ENCODE measurements at places on chromosomes 16 and 17.

GRCh38 chr16:57946181-57946801 is 24.6 kb downstream of the CNGB1 start:
- DNase-seq: no peak

DNA sequence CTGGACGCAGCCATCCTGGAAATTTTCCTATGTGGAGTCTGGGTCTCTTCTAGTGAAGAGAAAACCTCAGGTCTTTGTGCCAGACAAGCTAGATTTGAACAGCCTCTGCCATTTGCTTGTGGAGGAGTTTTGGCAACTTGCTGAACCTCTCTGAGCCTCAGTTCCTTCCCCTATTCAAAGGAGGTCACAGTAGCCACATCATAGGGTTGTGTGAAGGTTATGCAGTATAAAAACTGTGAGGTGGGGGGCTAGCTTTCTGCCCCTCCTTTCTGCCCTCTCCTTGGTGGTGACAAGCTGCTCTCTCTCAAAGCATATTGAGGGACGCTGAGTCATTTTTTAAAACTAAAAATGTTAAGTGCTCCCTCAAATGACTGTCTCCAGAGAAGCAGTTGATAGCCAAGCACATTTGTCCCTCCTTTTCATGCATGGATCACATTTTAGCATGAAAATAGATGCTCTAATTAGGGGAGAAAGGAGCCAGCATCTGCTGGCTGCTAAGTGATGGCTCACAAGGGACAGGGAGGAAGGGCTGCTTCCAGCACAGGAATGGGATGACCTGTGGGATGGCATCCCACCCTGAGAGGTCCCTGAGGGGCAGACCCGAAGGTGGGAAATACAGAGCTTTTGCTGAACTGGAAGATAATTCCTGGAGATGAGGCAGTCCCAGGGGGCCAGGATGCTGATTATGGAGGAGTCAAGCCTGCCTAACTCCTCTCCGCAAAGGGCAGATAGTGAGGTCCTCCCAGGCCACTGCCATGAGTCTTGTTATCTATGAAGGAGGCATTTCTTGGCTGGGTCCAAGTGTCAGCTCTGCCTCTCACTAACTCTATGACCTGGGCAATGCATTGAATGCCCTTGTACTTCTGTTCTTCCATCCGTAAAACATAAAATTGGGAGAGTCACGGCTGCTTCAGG is 218.8 kb downstream of the RAB11FIP4 start:
- DNase-seq: no peak

DNA sequence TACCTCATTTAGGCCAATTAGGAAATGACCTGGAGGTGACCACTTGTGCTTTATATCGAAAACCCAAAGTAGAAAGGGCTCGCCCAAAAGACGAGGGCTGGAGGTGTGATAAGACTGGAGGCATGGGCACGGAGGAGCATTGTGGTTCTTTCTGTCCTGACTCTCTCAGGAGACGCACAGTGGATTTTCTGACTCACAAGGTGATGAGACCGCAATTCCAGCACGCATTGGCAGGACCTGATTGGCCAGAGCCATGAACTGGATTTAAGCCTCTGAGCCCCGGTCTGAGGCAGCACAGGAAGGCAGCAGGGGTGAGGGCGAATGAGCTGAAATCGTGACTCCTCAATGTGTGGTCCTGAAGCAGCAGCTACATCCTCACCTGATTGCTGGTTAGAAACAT is 559.1 kb upstream of the SALL1 start:
- no peak for DNase-seq

DNA sequence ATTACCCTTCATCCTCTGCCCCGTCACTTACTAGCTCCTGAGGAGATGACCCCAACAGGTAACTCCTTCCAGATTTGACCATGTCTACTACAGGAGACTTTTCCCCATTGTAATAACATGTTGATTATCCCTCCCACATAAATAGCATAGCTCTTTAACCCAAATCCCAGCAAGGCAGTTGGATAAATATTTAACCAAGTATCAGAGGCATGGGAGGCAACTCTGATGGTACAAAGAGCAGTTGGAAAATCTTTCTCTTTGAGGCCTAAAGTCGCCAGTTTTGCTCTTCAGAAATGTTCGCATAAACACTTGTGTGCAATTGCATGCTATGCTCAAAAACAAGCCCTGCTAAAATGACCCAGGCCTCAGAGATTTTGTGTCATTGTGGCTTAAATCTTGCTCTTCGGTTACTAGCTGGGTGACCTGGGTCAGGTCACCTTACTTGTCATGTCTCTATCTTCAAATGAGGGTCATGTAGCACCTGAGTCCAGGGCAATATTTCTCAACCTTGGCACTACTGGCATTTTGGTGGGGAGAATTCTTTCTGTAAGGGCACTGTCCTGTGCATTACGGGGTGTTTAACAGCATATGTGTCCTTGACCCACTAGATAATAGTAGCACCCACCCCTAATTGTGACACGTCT is 48.8 kb downstream of the HSD17B2 start:
- DNase-seq: no peak

DNA sequence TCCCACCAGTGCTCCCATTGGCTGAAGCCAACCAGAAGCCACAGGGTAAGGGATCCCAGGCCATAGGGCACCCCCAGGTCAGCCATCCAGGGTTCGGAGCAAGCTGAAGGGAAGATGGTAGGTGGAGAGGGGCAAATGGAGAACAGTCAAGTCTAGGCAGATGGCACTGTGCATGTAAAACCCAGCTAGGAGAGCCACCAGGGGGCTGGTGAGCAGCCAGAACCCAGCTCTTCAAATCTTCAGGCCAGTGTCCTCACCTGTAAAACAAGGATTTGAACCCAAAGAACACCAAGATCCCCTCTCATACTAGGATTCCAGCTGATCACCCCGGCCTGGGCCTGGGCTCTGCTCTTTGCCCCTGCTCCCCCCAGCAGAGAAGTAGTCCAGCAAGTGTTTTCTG is 43.5 kb downstream of the GINS3 start:
- no peak for DNase-seq

- DNase-seq: peak; percentile 82
Measured at GRCh38 chr17:68200689-68201417, 47.0 kb upstream of the AMZ2 start.

- no peak for DNase-seq
Measured at GRCh38 chr16:23575834-23576233, 18.3 kb downstream of the UBFD1 start.

GRCh38 chr16:49858200-49859124 is 2.5 kb upstream of the ZNF423 start:
- DNase-seq: peak; percentile 82

- no peak for DNase-seq
Measured at GRCh38 chr16:14658063-14658462, 25.3 kb downstream of the BFAR start.

GRCh38 chr17:279776-280175 is 72.8 kb downstream of the RPH3AL start:
- DNase-seq: peak; percentile 10

- peak; percentile 29 for DNase-seq
Measured at GRCh38 chr17:518047-518735, 165.6 kb upstream of the RPH3AL start.

DNA sequence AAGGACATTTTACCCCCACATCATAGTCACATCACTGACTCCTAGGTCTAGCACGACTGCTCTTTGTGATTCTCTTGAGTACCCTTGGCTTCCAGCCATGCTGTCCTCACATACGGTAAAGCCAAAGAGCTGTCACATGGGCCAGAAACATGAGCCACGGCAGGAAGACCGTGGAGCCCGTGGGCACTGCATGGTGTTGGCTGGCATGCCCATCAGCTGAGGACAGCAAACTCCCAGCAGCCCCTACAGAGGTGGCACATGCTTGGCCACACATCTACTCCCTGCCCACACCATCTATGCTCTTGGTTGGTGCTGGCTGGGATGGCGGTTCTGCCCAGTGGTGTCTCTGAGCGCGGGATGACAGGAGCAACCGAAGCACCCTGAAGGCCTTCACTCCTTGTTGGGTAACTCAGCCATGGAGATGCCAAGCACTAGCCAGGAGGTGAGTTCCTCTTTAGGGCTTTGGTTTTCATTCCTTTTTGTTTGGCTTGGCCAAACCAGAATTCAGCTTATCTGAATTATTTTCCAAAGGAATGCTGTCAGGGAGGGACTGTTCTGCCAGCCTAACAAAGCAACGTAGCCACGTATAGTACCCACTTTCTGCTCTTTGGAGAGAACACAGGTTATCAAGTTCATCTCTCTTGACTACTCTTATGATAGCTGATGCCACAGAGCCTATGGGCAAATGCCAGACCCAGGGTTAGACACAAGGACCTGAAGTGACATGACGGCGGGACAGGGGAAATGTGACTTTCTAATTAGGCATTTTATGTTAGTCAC is 10.0 kb downstream of the TNFAIP1 start:
- peak; percentile 45 for DNase-seq

DNA sequence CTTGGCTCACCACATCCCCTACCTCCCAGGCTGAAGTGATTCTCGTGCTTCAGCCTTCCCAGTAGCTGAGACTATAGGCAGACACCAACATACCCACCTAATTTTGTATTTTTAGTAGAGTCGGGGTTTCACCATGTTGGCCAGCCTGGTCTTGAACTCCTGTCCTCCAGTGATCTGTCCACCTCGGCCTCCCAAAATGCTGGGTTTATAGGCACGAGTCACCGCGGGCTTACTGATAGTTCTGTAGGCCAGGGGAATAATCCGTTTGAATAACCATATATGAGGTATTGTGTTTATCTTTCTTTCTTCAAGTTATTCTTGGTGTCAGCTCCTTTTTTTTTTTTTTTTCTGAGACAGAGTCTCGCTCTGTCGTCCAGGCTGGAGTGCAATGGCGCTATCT is 7.7 kb downstream of the FAM234A start:
- DNase-seq: peak; percentile 12

DNA sequence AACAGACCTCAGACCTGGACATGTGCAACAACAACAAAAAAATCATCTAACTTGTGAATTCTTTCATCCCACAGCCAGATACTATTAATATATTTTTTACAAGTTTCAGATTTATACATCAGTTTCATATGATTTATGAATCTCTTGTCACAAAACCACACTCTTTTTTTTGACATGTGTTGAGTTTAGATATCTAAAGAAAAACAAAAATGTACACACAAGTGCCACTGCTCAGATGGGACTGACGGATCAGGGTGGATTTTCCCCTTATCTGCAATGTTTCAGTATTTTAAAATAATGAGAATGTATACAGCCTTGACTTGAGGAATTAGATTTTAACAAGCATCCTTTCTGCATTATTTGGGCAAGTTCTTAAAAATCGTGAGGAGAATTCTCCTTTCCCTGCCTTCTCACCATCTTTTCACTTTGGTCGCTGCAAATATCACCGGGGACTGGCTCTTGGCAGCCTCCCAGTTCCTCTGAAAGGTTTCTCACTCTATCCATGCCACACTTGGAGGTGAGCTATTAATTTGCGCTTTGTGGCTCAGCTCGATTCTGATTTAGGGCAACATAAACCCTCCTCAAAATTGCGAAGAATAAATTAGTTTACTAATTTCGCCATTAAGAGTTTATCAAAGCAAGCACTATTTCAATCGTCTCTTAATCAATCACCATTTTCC is 225.7 kb downstream of the XYLT1 start:
- no peak for DNase-seq

DNA sequence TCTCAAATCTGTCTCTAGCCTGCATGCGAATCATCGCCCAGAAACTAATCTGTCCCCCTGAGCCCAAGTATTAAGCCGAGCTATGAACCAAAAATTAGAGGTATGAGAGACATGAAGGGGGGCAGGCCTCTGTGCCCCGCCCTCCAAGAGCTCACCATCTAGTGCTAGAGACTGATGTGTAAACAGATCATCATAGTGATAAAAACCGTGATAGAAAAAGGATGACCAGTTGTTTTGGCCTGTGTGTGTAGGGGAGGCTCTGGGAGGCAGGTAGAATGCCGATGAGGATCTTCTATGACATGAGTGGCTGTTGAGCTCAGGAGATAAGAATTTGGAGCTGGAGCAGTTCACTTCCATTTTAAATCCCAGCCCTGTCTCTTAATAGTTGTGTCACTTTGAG is 89.1 kb upstream of the TBX2 start:
- DNase-seq: no peak

GRCh38 chr17:74012465-74012864 is 191.0 kb upstream of the RPL38 start:
- no peak for DNase-seq

DNA sequence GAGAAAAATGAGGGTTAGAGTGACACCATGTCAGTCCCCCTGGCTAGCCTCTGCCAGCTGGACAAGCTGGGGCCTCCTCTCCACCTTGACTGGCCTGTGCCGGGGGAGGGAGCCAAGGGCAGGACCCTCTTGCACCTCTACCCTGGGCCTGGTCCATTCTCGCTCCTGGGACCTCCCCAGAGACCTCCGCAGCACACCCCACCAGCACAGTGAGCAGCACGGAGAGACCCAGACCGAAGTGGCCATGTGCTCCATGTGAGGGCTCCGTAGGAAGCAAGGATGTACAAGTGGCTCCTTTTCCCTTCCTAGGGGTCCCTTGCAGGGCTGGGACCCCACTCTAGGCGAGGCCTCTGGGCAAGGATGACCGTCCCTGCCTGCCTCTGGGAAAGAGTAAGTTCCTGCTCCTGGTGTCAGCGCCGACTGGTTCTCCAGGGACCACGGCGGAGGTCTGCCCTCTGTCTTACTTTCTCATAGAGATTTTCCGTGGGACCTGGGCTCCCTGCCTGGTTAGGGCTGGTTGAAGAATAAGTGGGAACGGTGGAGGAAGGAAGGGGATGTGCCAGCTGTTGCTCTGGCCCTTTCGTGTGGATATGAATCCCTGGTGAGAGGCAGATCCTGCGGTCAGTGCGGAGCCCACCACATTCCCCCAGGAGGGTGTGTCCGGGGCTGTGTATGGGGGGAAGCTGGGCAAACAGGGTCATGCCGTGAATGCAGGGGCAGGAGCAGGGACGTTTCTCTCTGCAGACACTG is 124.2 kb downstream of the METRNL start:
- DNase-seq: peak; percentile 23

DNA sequence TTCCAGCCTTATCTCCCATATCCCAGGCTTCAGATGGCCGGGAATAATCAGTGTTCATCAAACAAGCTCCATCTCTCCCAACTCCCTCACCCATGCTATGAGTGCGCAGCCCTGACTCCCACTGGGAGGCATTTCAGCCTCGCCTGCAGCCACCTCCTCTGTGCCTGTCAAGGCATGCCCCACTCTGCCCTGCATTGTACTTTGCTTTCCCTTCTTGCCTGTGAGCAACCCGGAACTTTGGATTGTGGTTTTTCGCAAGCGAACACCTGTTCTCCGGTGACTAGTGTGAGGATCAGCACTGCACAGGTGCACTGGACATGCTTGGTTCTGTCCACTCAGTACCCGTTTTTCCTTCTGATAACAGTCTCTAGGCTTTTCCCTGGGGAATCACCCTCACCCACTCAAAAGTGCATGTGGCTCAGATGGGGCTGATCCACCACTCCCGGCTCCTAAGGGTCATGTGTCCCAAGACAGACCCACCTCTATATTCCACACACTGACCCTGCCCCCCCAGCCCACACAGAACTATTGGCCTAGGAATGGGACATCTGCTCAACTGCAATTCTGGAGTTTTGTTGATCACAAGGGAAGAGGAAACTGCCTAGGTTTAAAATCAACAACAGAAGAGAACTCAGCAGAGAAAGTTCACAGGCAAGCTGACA is 9.1 kb downstream of the CHST6 start:
- DNase-seq: no peak

DNA sequence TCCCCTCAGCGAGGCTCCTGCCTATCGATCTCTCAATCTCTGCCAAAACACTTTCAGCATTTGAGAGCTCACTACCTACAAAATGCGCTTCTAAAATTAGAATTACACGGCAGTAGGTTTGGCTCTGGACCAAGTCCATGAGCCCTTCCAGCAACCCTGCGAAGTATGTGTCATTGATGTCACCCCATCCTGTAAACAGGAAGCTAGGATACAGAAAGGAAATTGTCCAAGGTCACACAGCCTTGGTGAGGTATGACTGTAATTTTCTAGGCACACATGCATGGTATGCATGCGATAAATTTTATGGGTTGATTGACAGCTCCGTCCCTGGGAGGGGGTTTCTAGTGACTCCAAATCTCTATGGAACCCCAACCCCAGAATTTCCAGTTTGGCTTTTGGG is 330.3 kb upstream of the CDH5 start:
- peak; percentile 40 for DNase-seq
